ENCODE measurements at places on chromosomes 6 and 20.

GRCh38 chr6:87656857-87657256 is 45.2 kb downstream of the AKIRIN2 start:
- no peak for DNase-seq

DNA sequence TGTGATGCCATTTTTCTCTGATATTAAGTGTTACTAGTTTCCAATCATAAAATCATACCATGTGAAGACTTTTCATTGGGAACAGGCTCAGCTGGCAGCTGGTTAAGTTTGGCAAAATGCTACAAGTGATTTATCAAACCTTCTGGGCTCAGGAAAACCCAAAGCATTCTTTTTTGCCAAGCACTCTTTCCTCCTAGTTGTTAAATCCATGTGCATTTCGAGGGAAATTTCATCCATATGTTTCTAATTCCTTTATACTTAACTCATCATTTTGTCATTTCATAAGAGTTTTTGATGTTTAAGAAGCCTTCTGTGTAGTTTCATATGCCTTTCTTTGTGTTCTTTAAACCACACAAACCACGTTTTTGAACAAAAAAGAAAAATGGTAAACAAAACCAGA is 217.6 kb upstream of the PDE10A start:
- DNase-seq, result peak; percentile 38

DNA sequence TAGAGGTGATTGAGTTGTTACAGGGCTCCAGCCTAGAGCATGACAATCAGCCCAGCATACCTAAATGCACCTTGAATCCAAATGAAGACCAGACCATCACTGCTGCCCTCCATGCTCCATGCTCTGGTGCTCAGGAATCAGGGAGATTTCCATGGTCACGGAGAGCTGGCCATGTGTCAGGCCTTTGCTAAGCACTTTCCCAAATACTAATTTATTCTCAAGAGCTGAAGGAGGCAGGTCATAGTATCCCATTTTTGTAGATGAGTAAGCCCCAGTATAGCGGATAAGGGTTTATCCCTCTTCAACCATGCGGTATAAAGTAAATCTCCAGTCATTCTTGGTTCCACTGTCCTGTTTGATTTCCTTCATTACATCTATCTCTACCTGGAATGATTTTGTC is 240.8 kb downstream of the TFAP2A start:
- no peak for DNase-seq

DNA sequence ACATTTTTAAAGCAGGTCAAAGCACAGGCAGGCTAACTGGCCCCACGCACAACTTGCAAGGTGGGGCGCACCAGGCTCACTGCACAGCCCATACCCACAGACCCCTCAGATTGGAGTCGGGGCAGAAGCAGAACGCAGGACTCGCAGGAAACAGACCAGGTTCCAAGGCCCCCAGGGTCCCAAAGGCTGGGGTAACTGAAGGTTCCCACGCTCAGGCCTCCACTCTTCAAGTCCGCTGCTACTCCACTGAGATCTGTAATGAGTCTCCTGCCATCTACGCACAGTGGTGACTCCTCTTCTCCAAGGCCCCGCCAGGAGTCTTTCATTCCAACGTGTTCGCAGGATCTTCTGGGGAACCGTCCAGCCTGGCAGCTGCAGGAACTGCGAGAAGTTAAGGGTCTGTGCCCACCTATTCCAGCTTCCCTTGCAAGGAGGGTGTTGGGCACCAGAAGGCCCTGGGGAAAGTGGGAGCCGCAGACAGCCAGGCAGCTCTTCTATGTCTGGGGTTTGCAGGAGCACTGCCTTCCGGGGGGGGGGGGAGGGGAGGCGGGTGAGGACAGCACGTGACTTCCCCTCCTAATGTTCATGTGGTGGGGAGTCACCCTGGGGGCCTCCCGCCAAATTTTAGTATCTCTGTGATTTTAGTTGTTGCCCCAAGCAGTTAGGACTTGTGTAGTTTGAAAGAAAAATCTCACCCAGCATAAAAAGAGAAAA is 2.0 kb upstream of the TAF4 start:
- DNase-seq, result no peak

- DNase-seq, result peak; percentile 92
Observed at GRCh38 chr6:81562169-81562568, 190.3 kb downstream of the TENT5A start.
